ENCODE measurements at places on chromosomes 12 and 14.
A peak's percentile ranks its signal among the peaks of the same experiment; 100 is the strongest.

DNA sequence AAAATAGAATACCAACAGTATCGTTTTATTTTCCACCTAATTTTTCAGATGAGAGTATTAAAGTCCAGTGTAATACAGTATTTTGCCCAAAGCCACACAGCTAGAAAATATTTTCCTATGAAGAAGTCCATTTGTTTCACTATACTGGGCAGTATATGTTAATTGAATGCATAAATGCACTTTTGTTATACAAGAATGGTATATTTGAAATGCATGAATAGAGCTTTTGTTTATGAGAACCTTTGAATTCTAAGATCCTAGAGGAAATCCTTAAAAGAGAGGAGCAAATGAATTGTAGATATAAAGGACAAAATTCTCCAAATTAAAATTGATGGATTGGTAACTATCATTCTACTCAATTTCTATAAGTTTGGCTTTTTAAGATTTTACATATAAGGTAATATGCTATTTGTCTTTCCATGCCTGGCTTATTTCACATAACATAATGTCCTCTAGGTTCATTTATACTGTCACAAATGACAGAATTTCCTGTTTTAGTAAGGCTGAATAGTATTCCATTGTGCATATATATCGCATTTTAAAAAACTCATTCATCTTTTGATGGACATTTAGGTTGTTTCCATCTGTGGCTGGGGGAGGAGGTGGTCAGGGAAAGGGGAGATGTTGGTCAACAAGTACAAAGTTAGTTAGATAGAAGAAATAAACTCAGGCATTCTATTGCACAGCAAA lies 136.6 kb upstream of the DCN start:
- no peak for DNase-seq

- no peak for DNase-seq
Observed at GRCh38 chr14:93012951-93013719, 90.2 kb downstream of the CHGA start.

DNA sequence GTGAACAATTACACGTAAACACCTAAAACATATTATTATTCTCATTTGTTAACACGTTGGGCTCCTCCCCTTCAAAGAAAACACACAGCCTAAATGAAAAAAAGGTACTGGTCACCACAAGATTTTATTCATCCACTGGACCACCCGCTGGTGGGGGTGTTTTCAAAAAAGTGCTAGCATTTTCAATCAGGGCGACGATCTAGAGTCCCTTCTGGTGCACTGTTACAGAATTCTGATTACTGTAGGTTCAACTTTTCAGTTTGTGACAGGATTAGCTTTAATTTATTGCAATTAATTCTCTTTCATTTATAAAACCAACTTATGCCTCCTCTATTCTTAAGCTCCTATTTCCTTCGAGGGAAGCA lies 443 bp downstream of the MAGOHB start:
- no peak for DNase-seq

- no peak for DNase-seq
Observed at GRCh38 chr12:100858656-100859055, 64.1 kb downstream of the ANO4 start.

- DNase-seq, result no peak
Observed at GRCh38 chr14:35535483-35536112, 1.6 kb downstream of the INSM2 start.

- DNase-seq, result peak; percentile 45
Observed at GRCh38 chr14:77040741-77041653, 12.5 kb upstream of the IRF2BPL start.

DNA sequence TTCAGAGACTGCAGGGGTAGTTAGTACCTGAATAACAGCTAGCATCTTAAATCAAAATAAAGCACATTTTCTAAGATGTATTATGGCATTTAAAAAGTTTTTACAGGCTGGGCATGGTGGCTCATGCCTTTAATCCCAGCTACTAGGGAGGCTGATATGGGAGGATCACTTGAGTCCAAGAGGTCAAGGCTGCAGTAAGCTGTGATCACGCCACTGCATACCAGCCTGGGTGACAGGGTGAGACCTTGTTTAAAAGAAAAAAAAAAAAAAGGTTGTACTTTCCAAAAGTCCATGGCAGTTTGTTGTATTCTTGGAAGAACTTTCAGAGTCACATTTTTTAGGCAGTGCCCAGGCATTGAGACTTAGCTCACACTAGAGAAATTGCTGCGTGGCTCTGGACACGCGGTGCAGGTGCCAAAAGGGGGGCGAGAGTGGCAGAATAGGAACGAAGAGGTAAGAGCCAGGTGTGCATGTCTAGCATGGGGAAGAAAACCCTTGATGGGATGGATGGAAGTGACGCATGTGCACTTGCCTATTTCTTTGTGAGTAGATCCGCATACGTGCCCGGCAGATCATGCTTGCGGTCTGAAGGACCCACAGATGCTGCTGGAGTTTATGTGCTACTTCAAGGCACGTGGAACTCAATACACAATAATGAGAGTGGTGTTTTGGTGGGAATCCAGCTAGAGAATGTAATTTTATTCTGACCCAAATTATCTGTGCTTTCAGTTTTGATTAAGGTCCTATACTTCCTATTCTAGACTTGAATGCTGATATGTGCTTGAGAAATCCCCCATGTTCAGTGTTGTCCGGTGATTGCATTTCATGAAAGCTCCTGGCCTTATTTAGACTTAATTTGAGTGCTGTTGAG lies 11.9 kb downstream of the ANKRD13A start:
- no peak for DNase-seq

DNA sequence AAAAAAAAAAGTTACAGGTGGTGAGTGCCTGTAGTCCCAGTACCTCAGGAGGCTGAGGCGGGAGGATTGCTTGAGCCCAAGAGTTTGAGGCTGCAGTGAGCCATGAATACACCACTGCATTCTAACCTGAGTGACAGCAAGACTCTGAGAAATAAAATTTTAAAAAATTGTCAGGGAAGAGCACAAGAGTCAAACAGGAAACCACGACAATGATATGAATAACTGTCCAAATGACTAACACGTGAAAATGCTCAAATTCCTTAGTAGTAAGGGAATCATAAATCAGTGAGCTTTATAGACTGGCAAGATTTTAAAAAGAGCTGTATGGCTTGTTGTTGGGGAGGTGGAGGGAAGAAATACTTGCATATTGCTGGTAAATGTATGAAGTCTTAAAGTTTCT lies 12.9 kb upstream of the ASPG start:
- no peak for DNase-seq

DNA sequence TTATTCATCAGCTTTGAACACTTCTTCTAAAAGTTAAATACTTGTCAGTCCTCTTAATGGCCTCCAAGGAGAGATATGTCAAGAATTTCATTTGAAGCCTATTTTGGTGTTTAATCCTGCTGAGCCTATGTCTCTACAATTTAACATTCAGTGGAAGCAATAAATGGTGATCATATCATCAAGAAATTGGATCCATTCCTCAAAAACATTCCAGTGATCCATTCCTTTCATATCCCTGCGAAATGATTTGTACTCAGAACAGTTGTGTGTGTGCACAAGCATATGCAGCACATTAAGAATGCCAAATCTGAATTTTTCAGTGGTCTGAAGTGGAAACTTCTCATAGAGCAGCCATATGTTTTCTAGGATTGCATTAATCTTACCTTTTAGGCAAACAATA lies 373.7 kb upstream of the SYT1 start:
- DNase-seq, result no peak

DNA sequence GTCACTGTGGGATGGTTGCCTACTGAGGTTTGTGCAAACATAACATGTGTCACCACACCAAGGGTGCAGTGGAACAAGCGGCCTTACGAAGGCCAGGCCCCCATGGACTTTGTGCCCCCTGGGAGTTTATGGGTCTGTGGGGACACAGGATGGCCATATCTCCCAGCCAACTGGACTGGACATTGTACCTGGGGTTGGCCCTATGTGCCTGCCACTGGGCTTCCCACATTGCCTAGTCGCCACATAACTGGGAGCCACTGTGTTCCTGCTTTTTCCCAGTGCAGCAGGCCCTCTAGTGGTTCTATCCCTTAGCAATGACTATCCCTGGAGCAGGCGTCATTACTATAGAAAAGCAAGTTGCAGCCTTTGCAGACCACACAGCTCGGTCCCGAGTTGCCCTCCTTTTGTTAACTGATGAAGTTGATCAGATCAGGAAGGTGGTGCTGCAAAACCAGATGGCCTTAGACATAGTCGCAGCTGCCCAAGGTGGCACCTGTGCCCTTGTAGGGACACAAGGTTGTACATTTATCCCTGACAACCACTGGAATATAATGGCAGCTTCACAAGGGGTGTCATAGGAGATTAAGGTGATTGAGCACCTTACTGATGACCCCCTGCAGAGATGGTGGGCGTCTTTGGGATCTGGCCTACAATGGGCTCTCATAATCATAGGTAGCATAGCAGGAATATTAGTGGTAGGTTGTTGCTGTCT lies 15.2 kb upstream of the RNASE12 start:
- no peak for DNase-seq
